ENCODE measurements at places on chromosomes 2 and 18.

DNA sequence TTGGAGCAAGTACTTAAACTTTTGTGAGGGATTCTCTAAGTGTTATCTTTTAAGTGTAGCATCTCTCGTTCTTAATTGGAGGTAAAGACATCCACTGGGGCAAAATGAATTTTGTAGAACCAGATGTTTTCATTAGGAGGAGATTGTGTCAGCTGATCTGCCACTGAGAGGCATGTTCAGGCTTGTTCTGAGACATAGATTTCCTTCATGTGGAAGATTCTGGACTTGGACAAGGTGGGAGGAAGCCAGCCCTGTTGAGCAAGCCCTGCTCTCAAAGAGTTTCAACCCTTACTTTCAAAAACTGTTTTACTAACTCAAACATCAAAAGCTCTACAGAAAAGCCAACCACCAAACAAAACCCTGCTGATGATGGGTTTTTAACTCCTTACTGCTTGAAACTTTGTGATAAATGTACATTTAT is 6.5 kb downstream of the MAP4K4 start:
- DNase-seq, result no peak

GRCh38 chr18:46250812-46251173 is 146.6 kb downstream of the HAUS1 start:
- no peak for DNase-seq

DNA sequence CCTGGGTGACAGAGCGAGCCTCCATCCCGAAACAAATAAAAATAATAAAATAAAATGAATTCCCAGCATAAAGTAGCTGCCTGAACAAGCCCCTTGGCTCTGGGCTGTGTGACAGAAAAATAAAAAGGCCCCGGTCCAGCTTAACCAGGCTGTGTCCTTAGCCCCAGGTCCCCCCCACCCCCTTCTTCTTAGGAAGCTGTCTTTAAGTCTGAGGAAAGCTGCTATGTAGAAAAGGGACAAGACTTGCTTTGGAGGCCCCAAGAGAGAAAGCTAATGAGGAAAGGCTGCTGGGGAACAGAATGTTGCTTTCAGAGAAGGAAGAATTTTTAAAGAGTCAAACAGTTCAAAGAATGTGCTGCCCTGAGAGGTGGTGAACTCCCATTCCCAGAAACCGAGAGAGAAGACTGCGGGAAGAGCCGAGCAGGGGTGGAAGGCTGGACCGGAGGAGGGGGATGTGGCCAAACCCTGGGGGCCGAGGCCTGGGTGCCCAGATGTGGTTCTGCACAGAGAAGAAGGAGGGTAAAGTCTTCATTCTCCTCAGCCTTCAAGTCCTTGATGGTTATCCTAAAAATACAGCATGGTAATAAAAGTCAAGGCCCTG is 61.9 kb downstream of the CENPO start:
- DNase-seq, result no peak

- no peak for DNase-seq
Measured at GRCh38 chr18:35592298-35592697, 10.8 kb downstream of the GALNT1 start.

GRCh38 chr2:56182420-56182819 is 1.4 kb upstream of the CCDC85A start:
- DNase-seq, result no peak

GRCh38 chr18:79043288-79043687 is 25.9 kb upstream of the ATP9B start:
- DNase-seq, result no peak

DNA sequence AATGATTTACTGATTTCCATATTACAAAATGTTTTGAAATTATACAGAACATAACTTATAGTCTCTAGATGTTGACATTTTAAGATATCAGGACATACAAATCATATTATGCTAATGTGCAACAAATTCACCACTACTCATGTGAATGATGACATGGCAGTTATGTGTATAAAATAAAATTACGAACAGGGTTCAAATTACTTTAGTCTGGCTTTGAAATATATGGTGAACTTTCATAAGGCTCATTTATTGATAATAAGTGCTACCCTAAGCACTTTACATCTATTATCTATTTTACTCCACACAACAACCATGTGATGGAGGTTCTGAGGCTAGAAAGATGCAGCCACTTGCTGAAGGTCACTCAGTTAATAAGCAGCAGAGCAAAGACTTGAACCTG is 62.8 kb downstream of the PDE11A start:
- no peak for DNase-seq

GRCh38 chr18:46152808-46153617 is 48.8 kb downstream of the HAUS1 start:
- DNase-seq, result no peak

- no peak for DNase-seq
Measured at GRCh38 chr2:238636269-238637073, 209.7 kb downstream of the ASB1 start.

DNA sequence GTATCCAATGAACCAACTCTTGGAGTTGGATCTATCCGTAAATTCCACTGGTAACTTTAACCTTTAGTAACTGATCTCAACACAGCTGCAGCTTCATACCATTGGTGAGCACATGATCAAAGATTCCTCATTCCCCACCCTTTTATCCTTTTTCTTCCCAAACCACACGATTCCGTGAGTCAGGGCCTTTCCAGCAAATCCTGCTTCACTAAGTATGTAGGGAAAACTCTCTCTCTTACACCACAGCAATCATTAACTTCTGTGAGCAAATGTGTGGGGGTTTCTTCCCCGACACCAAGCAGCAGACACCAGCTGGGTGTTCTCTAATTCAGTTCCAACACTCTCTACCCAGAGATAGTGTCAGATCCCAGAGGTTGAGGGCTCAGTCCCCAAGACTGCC is 23.5 kb downstream of the ELP2 start:
- DNase-seq, result no peak

GRCh38 chr2:179177694-179178093 is 86.9 kb downstream of the SESTD1 start:
- DNase-seq, result no peak

GRCh38 chr2:19796035-19796695 is 105.6 kb downstream of the TTC32 start:
- DNase-seq, result no peak

DNA sequence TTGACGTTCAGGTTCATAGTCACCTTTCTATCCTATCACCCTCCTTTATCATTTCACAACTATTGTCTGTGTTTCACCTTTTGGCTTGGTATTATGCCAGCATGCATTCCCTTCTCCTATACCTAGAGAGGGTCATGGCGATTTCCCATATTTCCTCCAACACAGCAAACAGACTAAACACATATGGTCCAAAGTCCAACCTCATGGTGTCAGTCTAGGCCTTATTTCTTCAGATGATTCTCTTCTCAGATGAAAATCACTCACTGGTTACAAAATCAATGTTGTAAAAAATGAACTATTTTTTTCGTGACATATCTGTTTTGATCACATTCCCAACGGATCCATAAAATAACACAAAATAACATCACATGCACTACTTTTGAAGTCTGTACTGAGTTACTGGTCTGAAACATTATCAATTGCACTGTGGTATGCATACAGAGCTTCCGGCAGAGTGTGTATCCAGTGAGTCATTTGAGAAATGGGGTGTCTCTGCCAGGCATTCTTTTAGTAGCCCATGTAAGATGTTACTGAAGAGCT is 204.8 kb upstream of the GALNT5 start:
- no peak for DNase-seq

- no peak for DNase-seq
Measured at GRCh38 chr2:180675170-180675569, 305.2 kb upstream of the UBE2E3 start.

DNA sequence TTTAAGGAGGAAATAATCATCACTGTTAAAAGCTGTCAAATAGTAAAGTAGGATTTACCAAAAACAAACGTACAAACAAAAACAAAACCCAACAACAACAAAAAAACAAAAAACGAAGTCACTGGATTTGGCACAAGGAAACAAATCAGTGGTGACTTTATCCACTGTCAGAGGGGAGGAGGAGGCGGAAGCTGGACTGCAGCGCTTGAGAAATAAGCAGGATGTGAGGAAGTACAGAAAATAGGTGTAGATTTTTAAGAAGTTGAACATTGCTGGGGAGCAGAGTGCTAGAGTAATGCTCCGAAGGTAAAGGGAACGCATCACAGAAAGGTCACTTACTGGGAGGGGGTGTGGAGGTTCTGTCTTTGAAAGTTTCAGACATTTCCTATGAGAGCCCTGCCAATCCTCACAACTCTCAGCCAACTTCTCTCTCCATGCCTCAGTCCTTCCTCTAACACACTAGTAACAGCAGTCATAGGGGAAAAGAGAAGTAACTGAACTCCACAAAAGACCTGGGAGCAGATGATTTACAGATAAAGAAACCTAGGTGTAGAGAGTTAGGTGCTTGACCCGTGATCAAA is 220.2 kb upstream of the SMAD7 start:
- no peak for DNase-seq

- no peak for DNase-seq
Measured at GRCh38 chr2:234382131-234382530, 114.8 kb downstream of the ARL4C start.

DNA sequence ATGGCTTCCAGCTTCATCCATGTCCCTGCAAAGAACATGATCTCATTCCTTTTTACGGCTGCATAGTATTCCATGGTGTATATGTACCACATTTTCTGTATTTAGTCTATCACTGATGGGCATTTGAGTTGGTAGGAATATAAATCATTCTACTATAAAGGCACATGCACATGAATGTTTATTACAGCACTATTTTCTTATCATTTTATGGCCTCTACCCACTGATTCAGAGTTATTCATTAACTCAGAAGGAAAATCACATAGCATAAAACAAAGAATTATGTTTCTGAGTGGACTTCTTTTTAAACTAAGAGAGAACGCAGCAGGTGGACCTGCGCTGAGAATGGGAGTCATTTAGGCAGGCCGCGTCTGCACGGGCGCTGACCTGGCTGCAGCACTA is 619.6 kb downstream of the FBXO15 start:
- no peak for DNase-seq

- DNase-seq, result no peak
Measured at GRCh38 chr2:53715568-53715967, 52.0 kb upstream of the CHAC2 start.

- no peak for DNase-seq
Measured at GRCh38 chr2:125172181-125172580, 1147.1 kb downstream of the CNTNAP5 start.

GRCh38 chr2:15700599-15701340 is 109.1 kb downstream of the DDX1 start:
- no peak for DNase-seq

DNA sequence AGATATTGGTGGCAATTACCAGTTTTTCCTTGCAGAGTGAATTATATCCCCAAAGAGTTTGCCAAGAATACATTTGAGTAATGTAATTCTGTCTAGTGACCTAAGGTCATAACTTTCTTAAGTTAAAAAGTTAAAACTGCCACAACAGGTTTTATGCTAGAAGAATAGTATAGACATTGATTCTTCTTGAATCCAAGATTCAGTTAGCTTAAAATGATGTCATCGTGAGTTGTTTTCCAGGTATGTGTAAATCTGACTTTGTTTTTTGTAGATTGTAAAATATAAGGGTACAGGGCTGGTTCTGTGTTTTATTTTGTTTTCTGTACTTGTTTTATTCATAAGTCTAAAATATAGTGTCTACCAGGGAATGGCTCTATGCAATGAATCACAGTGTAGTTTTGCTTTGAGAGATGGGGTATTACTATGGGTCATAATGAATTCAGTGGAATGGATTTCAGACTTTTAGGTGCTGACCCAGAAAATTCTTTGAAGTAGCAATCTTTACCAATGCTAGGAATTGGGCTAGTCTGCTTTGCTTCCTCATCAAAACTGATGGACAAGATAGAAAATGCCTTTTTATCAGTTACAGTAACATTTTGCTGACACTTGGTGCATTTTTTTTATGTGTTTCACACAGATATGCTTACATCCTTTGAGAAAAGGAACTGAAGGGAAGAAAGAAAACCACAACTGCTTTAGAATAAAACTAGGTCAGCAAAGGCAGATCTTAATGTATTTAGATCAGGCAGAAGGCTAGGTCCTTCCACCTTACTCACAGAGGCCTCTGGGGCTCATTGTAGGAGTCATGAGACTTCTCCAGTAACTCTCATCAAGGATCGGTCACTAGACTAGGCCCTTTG is 20.8 kb upstream of the MGAT5 start:
- DNase-seq, result no peak

DNA sequence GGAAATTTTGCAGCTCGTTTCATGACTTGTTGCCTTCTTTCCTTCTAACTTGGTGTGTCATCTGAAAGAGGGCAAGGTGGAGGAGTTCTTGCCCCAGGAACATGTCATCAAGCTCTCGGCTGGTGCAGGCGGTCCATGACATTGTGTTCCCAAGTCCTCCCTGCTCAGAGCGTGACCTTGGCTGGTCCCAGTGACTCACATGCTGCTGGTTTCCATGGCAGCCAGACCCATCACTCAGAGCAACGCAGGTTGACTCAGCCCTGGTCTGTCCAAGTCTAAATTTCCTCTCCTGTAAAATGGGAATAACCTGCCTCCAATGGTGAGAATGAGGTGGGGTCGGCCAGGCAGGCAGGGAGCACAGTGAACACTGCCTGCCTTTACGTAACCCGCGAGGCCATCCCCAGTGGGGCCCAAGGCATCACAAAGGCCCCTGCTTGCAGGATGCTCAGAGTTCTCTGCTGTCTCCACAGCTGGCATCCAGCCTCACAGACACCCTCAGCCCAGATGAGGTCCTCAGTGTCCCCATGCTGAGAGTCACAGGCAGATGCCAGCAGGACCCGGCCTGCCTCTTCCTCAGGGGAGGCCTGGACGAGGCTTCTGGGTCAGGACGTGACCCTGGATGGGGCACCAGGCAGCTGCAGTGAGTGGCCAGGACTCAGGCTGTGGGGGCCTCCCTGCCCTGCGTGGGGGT is 143.7 kb downstream of the TPO start:
- DNase-seq, result no peak

DNA sequence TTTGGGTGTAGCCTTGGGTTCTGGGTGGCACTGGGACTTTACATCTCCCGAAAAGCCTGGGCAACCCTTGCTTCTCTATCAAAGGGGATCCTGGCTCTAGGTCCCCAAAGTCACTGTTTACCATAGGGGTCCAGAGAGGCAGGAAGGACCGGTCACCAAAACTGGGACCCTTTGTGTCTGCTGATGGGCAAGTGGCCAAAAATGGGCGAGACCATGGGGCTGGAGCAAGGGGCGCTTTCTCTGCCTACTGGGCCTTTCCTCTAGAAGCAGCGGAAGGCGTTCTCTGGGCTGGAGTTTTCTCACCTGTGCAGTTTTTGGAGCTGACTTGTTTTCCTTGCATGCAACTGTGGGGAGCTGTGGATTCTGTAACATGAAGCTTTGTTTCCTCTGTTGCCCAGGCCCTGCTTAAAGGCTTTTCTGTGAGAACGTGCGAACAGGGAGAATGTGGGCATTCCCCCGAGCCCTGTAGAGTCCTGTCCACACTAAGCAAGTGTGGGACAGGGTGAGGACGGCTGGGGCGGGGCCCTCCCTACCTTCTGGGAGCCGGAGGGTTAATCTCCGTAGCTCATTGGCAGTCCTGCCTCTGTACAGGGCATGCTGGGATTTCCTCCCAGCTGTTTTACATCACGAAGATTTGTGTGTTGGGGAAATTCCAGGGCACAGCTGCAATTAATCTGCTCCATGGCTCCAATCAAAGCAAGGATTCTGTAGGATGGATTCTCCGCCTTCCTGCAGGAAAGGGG is 50.2 kb downstream of the TGOLN2 start:
- DNase-seq, result no peak

- no peak for DNase-seq
Measured at GRCh38 chr18:3269241-3269913, 7.4 kb downstream of the MYL12B start.
